NCI-H1092 (cell line): ENCODE measurements at places on chromosomes 7 and 10.

- no peak for DNase-seq
Measured at GRCh38 chr10:94006591-94007550, 13.1 kb downstream of the PLCE1 start.

- DNase-seq, result no peak
Measured at GRCh38 chr10:6589287-6590094, 9.4 kb upstream of the PRKCQ start.

- DNase-seq, result no peak
Measured at GRCh38 chr10:131492211-131492857, 180.8 kb upstream of the TCERG1L start.

GRCh38 chr10:132892004-132892403 is 50.4 kb downstream of the CFAP46 start:
- no peak for DNase-seq

DNA sequence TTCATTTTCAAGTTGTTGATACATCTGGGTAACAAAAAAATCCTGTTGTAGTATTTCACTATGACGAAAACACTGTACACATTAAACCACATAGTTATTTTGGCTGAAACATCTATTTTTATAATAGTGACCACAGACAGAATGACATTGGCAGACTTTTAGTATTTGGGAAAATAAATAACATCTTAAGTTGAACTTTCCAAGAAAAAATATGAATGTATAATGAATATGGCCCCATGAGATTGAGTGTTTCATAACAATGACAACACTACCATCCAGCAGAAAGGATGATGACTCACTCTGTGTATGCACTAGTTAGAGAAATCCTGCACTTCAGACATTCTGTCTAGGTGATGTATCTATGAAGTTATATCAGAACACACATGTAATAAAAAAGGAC is 118.1 kb downstream of the SEMA3D start:
- no peak for DNase-seq

- no peak for DNase-seq
Measured at GRCh38 chr7:11579141-11579540, 252.9 kb downstream of the THSD7A start.

DNA sequence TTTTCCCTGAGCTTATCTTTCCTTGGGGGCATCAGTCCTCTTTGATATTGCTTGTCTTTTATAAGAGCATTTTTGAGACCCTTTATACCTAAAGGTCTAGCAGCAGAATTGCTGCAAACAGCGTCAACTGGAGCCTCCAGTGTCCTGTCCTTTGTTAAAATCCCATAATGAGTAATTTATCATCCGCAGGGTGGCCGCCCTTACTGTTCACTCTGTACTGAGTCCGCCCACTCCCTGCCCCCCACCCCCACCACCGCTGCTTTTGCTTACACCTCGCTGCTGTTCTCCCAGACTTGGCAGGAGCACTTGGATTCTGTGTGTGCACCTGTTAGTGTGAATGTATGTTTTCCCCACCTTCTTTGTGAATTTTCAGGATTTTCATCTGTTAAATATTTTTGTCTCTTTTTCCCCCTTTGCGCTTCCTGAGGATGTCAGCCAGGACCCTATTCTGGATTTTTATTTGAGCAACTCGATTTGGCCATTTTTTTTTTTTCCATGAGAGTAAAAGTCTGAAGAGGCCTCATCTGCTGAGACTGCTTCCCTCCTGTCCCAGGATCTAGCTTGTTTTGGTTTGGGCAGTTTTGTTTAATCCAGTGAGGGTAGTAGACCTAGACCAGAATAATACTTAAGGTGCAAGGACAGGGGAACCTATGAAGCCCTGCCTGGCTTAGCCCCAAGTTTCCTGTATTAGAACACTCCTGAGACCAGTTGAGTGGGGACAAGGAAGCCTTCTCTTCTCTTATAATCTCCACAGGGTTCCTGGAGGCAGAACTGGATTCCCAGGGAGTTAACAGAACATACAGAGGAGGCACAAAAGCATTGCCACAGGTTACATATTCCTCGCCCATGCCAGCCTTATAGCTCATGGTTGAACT is 8.2 kb downstream of the AGFG2 start:
- peak; percentile 74 for DNase-seq

DNA sequence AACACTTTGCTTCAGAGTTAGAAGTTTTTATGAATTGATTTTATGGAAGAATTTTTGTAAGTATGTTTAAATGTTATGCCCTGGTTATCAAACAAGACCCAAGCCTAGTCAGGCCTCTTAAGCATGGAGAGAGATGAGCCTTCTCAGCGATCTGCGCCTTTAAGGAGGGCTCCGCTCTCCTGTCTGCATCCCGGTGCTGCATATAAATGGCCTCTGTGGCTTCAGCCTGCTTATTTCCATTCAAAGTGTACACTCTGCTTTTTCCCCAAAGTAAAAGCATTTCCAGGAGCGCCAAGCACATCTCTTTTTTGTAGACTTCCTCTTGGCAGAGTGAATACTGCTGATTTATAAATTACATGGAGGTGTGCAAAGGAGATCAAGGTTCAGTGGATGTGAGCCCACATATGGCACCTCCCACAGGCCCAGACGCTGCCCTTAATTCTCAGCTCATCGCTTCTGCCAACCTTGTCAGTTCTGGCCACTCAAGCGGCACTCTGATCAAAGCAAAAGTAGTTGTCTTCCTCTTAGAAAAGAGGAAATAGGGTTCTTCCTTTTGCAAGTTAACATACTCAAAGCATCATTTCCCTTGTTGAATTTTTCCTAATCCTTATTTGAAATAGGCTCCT is 70.0 kb upstream of the SFMBT2 start:
- DNase-seq, result no peak

- DNase-seq, result no peak
Measured at GRCh38 chr10:124508070-124508667, 46.5 kb downstream of the LHPP start.

- no peak for DNase-seq
Measured at GRCh38 chr10:72552857-72553256, 73.0 kb downstream of the MICU1 start.

DNA sequence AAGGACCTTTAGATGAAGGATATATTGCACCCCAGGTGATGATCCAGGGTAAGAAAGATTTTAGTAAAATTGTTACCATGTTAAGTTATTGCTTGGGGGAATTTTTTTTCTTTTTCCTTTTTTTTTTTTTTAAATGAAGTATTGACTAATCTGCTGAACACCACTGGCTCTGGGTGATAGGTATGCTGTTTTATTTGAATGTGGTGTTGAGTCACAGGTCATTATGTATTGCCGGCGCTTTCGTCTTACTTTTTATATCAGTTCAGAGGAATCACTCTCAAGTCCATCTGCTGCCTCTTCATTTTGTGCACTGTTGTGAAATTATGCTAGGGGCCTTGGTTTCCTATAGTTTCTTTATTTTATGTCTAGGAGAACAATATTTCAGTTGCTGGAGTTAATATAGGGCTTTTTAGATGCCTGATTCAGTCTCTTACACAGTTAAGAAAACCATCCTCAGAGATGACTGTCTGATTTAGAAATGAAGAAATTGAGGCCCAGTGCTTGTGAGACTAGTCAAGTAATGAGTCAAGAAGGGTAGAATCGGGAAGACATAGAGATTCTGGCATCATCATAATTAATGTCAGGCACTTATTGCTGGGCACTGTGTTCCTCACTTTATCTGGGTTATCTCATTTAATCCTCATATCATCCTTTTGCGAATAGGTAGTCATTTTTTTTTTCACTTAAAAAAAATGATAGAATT is 38.7 kb downstream of the NRF1 start:
- DNase-seq, result no peak

DNA sequence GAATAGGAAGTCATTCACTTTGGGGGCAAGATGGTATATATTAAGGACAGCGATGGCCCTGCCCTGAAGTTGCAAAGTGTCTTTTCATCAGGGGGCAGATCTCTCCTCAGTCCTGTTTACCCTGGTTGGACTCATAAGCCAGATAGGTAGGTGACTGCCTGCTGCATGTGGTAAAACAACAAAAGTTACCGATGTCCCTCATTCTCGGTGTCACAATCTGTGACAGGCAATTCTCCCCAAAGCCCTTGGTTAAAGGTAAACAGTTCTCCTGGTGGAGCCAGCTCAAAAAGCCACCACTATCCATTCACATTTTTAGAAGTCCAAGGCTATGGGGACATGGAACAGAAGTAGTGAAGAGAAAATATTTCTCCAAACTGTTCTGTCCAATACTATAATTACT is 9.9 kb upstream of the SLC25A13 start:
- no peak for DNase-seq

- no peak for DNase-seq
Measured at GRCh38 chr10:34299105-34299611, 515.9 kb downstream of the PARD3 start.

GRCh38 chr7:106071356-106071998 is 40.6 kb downstream of the SYPL1 start:
- no peak for DNase-seq

DNA sequence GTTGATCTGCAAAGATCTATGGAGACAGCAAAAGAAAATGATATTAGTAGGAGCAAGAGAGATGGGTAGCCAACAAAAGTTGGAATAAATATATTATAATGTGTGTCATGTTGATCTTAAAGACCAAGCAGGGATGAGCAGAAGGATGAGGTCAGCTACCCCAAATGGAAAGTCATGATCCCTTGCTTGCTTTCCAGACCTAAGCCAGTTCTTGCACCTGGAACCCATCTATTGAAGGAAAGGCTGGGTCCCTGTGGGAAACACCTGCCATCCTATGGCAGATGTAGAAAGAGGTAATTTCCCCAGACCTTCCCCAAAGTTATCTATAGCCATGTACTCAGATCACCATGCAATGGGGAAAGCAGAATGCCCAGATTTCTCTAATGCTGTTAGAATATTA is 52.5 kb downstream of the LYZL2 start:
- no peak for DNase-seq

DNA sequence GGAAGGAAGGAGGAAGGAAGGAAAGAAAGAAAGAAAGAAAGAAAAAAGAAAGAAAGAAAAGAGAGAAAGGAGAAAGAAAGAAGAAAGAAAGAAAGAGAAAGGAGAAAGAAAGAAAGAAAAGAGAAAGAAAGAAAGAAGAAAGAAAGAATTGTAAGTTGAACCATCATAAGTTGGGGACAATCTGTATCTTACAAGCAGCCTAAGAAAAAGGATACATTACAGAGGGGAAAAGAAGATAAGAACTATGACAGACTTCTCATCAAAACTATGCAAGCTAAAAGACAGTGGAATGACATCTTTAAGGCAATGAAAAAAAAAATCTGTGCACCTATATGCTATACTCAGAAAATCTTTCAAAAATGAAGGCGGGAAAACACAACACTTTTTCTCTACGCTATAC is 50.3 kb upstream of the SP4 start:
- DNase-seq, result no peak

DNA sequence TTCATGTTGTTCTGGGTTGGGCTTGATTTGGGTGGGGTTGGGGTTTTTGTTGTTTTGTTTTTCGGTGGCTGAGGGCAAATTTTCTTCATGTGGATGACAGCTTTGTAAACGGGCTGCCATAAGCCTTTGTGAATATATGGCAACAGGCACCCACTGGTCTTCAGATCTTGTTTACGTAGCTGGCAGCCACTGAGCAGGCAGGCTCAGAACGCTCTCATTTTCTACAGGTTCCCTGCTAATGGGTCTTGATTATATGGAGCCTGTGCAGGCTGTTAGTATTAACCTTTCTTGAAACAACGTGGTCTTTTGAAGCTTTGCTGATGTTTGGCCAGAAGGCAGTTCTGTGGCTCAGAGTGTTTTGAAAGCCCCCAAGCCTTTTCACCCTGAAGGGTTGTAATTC is 199.7 kb downstream of the TNS3 start:
- DNase-seq, result peak; percentile 68

DNA sequence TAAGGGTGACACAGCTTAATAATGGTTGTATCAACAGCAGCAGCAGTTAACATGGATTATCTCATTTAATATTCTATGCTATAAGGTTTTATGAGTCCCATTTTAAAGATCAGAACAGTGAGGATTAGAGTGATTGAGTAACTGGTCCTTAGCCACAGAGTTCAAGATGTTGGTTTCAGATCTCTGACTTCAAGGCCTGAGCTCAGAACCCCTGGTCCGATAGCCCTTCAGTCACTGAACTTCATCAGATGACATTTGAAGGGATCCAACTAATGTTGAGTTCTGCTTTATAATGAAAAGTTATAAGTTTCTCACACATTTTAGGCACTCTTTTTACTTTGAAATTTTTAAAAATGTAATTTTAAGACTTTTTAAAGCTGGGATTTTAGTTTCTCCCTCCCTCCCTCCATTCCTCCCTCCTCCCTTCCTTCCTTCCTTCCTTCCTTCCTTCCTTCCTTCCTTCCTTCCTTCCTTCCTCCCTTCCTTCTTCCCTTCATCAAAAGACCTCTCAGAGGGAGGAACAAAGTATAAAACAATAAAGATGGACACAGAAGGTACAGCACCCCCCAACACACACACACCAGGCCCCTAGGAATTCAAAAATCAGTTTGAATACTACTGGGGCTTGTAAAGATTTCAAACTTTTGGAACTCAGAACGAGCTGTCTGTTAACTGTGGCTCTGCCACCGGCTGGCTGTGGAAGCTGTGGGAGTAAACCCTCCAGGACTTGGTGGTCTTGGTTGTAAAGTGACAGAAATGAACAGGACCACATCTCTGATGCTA is 206.9 kb upstream of the AGK start:
- DNase-seq, result no peak

GRCh38 chr10:10513898-10514297 is 503.8 kb upstream of the CELF2 start:
- DNase-seq, result no peak

DNA sequence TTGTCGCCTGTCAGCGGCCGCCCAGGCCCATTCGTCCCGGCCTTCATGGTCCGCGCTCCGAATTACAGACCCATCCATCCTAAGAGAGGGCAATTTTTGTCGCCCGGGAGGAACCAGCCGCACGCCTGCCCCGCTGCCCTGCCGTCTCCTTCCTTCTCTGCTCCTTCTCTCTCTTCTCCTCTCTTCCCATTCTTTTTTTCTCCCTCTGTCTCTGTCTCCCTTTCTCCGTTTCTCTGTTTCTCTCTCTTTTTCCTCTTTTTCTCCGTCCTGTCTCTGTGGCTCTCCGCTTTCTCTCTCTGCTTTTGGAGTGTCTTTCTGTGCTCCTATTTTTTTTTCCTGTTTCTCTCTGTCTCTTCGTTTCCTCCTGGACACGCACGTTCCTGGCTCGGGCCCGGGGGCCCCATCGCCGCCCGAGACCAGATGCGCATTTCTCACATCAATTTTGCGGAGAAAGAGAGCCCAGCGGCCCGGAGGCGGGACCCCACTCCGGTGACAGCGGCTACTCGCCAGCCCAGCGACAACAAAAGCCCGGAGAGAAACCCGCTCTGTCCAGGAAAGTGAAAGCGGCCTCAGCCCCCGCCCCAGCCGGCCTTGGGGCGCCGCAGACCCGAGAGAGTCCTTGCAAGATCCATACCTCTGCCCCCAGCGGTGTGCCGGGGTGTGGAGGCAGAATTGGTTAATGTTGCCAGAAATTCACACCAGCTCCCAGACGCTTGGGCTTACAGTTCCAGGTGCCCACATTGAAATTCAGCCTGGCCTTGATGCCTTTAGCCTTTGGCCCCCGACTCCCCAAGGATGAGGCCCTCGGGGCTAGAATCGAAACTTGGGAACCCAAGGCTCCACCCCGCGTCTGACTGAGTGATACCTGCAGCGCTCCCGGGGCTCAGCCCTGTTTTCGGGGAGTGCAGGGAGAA is 4.1 kb downstream of the LBX1 start:
- DNase-seq, result peak; percentile 34

- DNase-seq, result no peak
Measured at GRCh38 chr10:69405221-69405620, 11.5 kb downstream of the TACR2 start.
